ENCODE measurements at places on chromosomes 3 and 15. TPM values are rescaled to one million over a fixed set of nuclear protein-coding genes. Genes with fewer than 3 reads are reported as not detected.

GRCh38 chr3:72769758-72770540, 78.3 kb downstream of the SHQ1 start:
- no peak for DNase-seq

- no peak for DNase-seq
Observed at GRCh38 chr3:197752107-197752506, 2.4 kb downstream of the FYTTD1 start.

GRCh38 chr3:50605901-50606326, 5.7 kb downstream of the CISH start:
- no peak for DNase-seq

DNA sequence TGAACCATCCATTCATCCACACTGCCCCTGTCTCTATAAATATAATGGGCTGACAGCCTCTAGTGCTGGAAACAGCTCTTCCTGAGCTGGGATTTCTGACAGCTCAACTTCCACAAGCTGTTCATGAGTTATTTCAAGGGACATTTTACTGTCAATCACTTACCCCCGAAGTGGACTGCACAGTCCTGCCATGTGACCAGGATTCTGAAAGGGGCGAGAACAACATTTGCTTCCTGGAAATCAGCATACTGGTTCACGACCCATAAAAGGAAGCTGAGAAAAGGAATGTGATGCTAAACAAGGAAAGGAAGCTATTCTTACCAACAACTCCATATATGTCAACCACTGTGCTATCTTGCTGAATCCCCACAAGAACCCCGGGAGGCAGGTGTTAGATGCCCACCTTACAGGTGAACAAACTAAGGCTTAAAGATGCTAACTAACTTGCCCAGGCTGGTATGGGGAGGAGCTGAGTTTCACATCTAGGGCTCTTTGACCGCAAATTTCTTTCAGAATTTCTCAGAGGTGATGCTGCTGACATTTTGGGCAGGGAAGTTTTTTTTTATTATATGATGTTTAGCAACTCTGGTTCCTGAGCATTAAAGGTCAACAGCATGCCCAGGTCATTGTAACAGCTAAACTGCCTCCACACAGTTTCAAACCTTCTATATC, 16.5 kb upstream of the REC114 start:
- DNase-seq = no peak

GRCh38 chr3:9168241-9168741, 81.2 kb downstream of the SRGAP3 start:
- DNase-seq = no peak

GRCh38 chr15:49918121-49918520, 200.9 kb downstream of the ATP8B4 start:
- peak; percentile 51 for DNase-seq

DNA sequence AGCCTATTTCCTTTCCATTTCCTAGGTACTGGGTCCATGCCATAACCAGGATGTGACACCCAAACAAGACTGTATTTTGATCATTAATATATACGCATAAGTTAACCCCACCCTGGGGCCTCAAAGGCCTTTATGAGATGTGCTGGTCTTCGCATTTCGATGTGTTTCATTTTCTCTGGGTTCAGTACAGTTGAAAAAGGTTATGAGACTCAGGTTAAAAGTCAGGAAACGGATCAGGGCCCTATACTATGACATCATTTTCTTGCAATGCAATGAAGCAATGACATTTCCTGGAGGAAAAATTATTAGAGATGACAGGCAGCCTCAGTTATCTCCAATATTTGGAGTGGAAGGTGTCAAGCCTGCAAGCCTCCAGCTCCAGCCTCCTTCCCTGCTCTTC, 31.7 kb downstream of the TMEM212 start:
- DNase-seq = no peak

- DNase-seq = no peak
Observed at GRCh38 chr15:63350178-63350621, 31.4 kb downstream of the CA12 start.

NR1I2 gene
- total RNA-seq = not detected

MAGEL2 gene
- under 0.01 TPM for total RNA-seq

NPAP1 gene
- total RNA-seq = not detected

SEMA6D gene
- total RNA-seq = 18.3 TPM

CHST2 gene
- 1.1 TPM for total RNA-seq

RBP2 gene
- not detected for total RNA-seq

Data from IMR-90 (cell line).